ENCODE measurements at places on chromosomes 11 and 22.

GRCh38 chr11:2280208-2280607, 9.8 kb upstream of the ASCL2 start:
- DNase-seq, result no peak

DNA sequence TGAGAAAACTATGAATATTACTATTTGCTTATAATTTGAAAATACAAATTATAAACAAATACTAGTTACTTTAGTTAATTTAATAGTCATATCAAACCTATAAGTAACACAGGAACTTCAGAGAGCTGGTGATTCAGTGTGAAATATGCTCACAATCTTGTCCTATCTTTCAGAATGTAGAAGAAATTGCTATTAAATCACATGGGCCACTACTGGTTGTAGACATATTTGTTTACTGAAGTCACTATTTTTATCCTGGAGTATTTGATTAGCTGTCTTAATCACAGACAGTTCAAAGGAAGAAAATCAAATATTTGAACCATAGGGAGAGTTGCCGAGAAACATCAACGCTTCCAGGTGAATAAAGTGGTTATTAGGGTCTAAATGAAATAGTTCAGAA, 187.6 kb upstream of the ANO3 start:
- DNase-seq, result no peak

DNA sequence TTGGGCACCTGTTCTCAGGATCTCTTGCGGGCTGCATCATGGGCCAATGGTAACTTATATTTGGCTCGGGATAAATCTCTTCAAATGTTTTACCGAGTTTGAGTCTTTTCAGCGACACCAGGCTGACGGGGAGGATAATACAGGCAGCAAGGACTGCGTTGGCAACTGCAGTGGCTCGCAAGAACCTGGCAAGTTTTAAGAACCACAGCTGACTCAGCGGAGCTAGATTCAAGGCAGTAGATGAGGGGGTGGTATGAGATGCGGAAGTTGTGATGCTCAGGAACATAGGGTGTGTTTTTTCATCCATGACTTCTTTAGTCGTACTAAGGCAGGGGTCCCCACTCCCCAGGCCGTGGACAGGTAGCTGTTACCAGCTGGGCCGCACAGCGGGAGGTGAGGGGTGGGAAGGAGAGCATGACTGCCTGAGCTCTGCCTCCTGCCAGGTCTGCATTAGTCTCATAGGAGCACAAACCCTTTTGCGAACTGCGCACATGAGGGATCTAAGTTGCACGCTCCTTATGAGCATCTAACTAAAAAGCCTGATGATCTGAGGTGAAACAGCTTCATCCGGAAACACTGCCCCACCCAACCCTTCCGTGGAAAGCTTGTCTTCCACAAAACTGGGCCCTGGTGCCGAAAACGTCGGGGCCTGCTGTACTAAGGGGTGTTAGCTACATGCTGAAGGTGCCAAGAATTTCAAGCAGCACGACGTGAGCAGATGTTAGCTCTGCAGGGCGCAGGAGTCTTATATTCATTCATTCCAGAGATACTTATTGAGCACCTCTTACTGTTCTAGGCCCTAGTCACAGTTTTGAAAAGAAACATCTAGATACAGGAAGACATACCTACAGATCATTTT, 6.4 kb upstream of the JAM3 start:
- no peak for DNase-seq

DNA sequence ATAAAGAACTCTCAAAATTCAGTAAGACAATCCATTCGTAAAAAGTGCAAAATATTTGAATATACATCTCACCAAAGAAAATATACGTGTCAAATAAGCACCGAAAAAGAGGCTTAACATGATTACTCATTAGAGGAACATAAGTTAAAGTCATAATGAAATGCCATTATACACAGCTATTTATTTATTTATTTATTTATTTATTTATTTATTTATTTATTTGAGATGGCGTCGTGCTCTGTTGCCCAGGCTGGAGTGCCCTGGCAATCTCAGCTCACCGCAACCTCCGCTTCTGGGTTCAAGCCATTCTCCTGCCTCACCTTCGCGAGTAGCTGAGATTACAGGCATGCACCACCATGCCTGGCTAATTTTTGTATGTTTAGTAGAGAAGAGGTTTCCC, 203.6 kb upstream of the UBASH3B start:
- no peak for DNase-seq

GRCh38 chr11:65611758-65612603, 2.0 kb downstream of the MAP3K11 start:
- DNase-seq, result no peak

- DNase-seq, result peak; percentile 49
These were observed 52.6 kb upstream of the NAV2 start for GRCh38 chr11:19660076-19660475.

DNA sequence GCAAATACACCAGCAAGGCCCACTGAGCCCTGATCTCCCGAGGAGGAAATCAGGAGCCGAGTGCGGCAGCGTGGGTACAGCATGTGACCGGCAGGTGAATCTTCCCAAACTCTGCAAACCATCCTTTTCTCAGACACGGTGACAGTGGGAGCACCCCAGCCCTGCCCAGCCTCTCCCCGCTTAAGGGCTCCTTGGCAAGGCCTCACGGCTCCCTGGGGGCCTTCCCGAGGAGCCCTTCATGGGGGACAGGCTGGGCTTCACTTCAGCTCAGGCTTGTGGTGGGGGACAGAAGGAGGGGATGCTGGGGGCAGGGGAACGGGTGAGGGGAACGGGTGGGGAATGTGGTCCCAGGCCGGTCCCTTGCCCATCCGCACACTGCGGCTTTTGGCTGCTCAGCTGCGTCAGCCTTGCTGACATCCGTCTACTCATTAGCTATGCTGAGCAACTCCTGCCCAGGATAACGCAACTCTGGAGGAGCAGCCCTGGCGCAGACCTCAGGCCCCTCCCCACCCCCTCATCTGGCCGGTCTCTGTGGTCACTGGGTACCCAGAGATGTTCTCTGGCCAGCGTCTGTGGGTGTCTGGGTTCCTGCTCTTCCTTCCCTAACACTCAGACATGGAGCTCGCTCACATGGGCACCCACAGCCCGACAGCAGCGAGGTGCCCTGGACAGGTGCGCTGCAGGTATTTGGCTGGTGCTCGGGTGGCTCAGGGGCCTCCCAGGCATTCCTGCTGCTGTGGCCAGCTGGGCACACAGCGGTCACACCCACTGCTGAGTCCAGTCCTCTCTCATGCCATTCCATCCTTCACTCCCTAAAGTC, 22.0 kb upstream of the TTLL12 start:
- no peak for DNase-seq

DNA sequence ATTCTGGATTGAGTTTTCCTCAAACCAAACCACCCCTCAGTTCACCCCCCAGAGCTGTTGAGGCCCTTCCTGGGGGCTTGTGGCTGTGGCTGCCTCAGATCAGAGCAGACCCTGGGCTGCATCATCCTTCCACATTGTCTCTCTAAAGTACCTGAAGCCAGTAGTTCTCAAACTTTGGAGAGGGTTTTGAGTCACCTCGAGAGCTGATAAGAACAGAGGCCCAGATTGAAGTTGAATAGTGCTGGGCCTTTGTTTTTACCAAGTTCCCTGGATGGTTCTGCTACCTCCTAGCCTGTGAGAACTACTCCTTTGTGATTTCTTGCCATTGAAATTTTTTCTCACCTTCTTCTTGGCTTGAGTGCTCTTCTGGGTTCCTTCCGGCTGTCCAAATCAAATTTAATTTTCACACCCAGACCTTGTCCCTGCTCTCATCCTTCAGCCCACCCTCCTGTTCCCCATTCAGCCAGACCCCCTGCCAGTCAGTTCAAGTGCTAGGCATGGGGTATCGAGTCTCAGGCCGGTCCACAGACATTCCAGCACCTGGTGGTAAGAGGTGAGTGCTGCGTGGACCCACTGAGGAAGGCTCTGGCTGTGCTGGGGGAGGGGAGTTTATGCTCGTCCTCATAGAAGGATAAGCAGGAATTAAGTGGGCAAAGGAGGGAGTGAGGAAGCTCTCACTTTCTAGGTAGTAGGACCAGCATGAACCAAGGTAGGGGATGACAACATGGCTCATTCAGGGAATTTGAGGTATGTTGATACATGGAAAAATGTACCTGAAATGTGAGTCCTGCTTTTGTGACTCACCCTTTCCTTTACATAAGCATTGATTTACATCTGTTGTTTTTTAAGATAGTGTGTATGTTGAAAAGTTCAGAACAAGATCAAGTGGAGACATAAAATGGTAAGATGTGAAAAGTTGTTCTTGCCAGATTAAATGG, 116.5 kb downstream of the PTPRJ start:
- DNase-seq, result no peak

- DNase-seq, result no peak
These were observed 75.4 kb downstream of the CCDC81 start for GRCh38 chr11:86449993-86450629.

DNA sequence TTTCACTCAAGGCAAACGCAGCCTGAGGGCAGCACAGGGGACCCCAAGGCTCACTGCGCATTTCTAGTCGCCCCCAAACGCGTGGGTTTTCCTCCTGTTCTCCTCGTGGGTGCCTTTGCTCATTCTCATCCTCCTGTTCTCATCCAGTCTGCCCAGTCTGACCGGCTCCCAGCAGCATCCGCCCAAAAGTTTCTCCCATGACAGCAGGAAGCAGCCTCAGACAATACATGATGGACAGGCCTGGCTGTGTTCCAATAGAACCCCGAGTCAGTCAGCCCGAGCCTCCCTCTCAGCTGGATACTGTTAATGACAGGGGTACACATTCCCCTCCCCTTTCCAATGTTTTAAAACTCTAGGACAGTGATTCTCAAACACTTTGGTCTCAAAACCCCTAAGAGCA, 22.5 kb upstream of the KRTAP5-7 start:
- no peak for DNase-seq

GRCh38 chr11:18704698-18705097, 6.1 kb downstream of the TMEM86A start:
- DNase-seq, result no peak

DNA sequence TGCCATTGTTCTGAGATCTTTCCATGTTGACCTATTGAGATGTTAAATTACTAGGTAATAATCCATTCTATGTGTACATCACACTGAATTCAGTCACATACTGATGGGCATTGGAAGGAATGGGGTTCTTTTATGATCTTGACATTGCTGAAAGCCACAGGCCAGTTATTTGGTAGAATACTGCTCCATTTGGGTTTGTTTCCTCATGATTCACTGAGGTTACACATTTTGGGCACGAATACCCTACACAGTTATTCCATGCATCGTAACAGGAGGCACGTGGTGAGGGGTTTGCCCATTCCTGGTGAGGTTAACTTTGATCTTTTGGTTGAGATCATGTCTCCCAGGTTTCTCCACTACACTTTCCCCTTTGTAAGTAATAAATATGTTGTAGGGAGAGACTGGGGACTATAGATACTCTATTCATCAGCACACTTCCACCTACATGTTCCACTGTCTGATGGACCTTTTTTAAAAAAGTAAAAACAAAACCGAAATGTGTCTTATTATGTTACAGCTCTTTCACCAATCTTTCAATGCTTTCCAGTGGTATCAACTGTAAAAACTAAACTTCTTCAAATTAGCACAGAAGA, 12.0 kb upstream of the FOLR1 start:
- DNase-seq, result peak; percentile 52

DNA sequence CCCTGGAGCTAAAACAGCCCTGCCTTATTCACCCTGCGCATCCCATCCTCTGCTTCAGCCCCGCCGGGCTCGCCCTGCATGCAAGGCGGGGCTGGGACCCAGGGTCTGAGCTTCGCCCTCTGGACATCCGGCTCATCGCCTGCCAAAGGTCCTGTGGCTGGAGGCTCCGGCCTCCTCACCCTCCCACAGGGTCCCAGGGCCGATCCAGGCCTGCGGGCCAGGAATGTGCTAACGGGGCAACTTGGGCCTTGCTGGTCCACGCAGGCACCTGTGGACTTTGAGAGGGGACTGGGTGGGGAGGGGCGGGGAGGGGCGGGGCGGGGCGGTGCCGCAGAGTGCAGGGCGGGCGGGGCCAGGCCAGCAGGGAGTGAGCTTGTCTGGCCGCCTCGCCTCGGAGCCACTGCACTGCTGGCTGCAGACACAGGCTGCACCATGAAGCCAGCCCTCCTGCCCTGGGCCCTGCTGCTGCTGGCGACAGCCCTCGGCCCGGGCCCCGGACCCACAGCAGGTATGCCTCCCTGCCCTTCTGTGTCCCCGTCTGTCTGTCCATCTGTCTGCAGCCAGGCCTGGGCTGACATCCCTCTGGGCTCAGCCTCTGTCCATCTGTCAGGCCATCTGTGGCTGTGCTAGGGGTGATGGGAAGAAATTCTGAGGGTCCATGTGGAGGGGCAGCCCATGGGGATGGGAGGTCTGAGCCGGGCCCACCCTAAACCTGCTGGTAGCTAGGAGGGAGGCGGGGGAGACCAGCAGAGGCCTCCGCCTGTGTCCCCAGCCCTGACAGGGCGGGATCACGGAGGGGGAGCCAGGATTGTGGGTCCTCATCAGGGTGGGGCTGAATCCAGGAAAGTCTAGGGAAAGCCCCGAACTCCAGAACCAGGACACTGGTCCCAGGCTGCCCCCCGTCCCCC, at the start of gene SUSD2:
Gene SUSD2, plus strand, starts transcription at position 400 of the 908 bp plus-strand sequence. Its CDS starts 33 bp downstream, at position 433.
- no peak for DNase-seq

GRCh38 chr22:38111925-38112355, 1.5 kb upstream of the BAIAP2L2 start:
- no peak for DNase-seq

GRCh38 chr22:41863472-41863871, 30.6 kb downstream of the SREBF2 start:
- DNase-seq, result no peak

DNA sequence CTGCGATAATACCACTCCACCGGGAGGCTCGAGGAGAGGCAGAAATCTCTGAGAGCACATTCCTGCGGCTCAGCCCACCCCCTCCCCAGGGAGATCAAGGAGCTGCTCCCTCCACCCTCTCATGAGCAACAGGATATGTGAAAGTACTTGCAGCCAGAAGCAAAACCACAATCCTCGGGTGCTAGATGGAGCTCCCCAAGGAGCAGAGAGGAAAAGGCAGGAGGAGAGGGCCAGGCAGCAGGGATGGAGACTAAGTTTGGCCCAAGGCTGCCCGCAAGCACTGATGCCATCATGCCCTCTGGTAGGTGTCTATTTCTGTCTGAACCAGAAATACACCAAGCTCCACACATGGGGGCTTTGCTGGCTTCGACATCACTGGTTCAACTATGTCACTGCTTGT, 22.3 kb downstream of the VPS37C start:
- DNase-seq, result peak; percentile 86

DNA sequence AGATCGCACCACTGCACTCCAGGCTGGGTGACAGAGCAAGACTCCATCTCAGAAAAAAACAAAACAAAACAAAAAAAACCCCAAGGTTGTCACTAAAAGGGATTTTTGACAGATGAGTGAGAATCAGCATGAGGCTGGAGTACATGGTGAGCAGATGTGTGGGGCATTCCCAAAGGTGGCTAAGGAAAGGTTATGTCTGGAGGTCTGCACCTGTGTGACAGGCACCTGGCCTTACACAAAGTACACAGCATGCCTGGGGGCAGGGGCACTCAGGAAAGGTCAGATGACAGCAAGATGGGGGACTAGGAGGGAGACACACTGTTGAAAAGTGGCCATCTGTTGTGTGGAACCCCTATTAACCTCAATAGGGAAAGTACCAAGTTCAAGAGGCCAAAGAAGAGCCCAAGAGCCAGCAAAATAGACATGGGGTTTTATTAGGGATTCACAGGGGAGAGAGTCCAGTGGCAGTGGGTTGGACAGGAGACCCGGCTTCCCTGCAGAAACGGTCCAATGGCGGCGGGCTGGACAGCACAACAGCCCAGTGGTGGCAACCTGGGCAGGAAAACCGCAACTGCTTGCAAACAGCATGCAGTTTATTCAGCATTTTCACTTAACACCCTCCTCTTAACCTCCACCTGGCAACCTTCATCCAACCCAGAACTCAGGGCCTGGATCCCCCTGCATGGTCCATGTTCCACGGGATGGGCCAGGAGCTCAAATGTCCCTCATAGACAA, 101.1 kb downstream of the MICAL2 start:
- no peak for DNase-seq

GRCh38 chr11:44112091-44112821, 16.8 kb downstream of the EXT2 start:
- DNase-seq, result peak; percentile 87

- DNase-seq, result no peak
These were observed 57.3 kb downstream of the WNT7B start for GRCh38 chr22:45919504-45920286.

All from AG10803 (cell line).